Kidney capillary endothelial cell (primary cell): ENCODE measurements at places on chromosomes 7 and 10.

DNA sequence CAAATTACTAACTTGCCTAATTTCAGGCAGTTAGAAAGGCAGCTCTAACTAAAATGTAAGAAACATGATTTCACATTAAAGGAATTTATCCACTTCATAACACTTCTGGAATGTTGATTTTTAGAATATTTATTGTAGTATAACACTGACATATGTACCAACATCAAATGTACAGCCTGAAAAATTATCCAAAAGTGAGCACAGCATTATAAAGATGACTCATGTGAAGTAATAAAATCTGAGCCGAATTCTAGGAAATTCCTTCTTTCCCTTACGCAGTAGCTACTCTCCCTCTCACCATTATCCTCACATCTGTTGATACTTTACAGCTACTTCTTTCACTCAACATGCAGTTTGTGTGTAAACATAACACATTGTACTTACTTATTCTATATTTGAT, 610.6 kb downstream of the ZWINT start:
- DNase-seq, result no peak

DNA sequence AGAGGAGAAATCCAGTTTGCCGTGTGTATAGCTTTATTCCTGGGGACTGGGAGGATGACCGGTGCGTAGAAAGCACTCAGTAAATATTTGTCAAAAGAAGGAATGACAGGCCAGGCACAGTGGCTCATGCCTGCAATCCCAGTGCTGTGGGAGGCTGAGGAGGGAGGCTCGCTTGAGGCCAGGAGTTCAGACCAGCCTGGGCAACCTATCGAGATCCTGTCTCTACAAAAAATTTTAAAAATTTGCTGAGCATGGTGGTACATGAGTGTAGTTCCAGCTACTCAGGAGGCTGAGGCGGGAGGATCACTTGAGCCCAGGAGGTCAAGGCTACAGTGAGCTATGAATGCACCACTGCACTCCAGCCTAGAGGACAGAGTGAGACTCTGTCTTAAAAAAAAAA, 15.8 kb downstream of the EPHB4 start:
- DNase-seq, result no peak

DNA sequence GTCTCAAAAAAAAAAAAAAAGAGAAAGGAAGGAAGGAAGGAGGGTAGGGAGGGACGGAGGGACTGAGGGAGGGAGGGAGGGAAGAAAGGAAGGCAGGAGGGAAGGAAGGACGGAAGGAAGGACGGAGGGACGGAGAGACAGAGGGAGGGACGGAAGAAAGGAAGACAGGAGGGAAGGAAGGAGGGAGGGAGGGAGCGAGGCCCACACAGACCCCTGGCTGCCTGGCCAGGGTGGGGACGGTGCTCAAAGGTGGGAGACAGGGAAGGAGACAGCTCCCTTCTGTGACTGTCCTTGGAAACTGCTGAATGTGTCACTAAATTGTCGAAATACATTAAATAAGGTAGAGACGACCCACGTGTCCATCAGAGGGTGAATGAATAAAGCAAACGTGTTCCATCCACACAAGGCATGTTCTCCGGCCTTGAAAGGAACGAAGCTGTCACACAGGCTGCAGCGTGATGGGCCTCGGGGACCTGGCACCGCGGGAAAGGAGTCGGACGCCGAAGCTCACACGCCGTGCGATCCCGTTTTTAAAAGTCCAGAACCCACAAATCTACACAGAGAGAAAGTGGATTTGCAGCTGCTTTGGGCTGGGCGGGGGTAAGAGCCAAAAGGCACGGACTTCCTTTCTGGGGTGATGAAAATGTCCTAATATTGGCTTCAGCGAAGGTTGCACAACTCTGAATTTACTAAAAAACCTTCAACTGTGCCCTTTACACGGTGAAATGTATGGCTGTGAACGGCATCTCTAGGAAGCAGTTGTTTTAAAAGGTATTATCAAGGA, 23.3 kb downstream of the ADAP1 start:
- DNase-seq, result no peak

DNA sequence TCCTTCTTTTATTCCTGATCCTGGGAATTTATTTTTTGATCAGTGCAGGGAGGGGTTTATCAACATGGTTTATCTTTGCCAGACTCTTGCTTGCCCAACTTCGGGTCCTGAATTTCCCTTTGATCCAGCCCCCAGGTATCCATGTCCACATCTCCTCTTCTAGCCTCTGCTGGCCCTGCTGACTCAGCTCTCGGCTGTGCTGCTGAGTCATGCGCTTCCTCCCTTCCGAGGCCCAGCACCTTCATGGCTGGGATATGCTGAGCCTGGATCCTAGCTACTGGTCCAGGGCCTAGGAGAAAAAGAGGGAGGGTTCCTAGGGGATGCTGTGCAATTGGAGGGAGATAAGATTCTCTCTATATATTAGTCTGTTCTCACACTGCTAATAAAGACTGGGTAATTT, 380.7 kb upstream of the SHH start:
- DNase-seq, result no peak

DNA sequence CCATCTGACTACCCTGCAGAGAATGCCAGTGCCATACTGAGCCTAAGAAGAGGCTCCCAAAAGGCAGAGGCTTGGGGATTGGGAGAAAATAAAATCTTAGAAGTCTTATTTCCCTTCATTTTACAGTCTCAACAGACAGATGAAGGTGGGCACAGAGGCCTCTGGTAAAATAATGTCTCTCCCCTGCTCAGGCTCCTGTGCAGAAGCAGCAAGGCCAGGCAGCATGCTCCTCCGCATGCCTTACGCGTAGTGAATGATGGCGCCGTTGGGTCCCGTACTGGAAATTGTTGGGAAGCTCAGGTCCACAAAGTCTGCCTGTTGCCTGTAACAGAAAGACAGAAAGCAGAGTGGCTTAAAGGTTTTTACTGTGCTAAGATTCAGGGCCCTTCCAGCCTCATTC, 45.8 kb downstream of the XPNPEP1 start:
- DNase-seq, result no peak

GRCh38 chr7:159141167-159141566, 3.5 kb downstream of the VIPR2 start:
- no peak for DNase-seq

GRCh38 chr7:107785926-107786325, 17.1 kb downstream of the SLC26A3 start:
- DNase-seq, result no peak

DNA sequence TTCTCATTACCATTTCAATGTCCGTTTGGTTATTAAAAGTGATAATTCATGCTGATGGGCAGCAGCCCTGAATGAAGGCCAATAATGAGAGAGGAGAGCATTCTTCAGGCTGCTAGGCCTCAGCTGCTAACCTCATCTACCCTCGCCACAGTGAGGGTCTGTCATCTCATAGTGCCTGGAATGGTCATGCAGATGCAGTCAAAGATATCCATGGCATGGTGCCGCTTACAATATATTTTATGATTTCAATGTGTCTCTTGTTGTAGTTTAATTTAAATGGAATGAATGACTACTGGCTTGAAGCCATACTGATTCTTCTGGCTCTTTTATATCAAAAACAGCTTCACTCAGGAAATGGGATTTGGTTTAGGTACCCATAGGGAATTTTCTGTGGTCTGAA, 126.9 kb downstream of the SLC16A9 start:
- no peak for DNase-seq

GRCh38 chr10:26528715-26529393, 90.7 kb downstream of the APBB1IP start:
- DNase-seq, result no peak

DNA sequence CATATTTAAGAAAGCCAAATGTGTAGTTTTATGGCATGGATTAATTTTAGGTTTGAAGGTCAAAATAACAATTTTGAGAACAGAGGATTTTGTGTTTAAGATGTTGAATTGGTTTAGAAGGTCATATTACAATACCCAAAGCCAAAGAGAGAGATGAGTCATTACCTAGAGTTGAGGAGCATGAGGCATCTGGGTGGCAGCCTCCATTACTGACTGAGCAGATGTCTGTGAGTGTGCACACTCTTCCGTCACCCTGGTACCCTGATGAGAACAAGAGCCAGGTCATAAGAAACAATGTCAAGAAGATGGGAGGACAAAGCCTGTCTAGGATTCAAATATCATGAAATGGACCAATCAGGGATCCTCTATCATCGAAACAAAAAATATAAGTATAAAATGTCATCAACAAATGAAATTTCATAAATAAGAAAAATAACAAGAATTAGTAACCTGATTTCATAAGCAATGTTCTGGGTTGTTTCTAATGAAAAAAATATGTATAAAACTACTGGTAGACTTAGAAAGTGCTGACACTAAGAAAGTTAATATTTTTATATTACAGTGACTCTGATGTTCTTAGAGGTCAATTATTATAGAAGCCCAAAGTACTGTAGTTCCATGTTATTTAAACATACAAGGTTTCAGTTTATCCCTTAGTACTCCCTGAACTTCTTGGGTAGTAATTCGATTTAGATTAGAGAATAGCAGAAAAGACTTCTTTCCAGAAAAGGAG, 20.0 kb downstream of the CUBN start:
- DNase-seq, result no peak

DNA sequence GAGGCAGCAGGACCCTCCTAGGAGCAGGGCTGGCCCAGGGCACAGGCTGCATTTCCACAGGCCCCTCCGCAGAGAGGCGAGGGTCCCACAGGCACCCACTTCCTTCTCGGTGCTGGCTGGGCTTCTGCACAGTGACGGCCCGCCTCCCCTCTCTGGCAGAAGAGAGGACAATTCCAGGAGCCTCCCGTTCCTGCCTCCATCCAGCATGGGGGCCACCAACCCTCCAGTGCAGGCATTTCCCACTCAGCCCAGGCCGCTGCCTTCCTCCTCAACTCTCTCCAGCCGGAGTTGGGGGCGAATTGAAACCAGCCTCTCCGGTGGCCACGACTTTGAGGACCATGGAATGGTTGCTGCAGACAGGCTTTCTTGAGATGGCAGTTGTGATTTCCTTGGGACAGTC, 125.0 kb upstream of the PPP2R2D start:
- no peak for DNase-seq

GRCh38 chr10:119449760-119450461, 92.6 kb downstream of the RGS10 start:
- DNase-seq, result no peak

GRCh38 chr7:67045496-67045995, 48.9 kb downstream of the TYW1 start:
- no peak for DNase-seq

DNA sequence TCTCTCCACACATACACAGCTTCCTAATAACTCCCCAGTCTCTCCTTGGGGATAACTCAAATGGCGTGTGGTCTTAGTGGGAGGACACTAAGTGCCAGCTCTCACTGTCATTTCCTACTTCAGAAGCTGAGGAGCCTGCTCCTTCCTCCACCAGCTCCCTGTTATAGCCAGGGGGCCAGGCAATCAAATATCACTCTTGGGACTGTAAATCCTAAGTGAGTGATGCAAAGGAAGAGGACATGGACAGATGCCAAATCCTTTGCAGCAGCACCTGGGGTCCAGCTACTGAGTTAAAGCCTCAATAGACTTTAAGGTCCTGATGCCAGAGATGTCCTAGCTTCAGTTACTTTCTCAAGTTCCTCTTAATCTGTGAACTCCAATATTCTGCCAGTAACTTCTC, 34.1 kb downstream of the SEM1 start:
- DNase-seq, result peak; percentile 11

DNA sequence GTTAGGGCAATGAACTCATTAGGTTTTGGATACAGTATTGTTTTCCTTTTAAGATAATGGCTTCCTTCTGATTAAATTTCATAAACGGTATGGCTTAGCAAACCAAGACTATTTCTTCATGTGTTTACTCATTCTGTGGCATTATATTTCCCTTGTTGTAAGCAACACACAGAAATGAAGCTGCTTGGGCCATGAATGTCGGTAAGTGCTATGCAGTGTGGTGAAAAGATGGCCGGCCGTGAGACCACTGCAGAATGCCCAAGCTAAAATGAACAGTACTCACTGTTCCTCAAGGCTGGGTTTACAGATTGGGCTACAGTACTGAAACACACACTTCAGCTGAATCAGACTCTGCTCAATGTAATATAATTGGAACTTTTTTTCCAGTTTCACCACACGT, 8.1 kb downstream of the APBB1IP start:
- no peak for DNase-seq

GRCh38 chr10:19738440-19738839, 77.8 kb upstream of the PLXDC2 start:
- DNase-seq, result no peak

DNA sequence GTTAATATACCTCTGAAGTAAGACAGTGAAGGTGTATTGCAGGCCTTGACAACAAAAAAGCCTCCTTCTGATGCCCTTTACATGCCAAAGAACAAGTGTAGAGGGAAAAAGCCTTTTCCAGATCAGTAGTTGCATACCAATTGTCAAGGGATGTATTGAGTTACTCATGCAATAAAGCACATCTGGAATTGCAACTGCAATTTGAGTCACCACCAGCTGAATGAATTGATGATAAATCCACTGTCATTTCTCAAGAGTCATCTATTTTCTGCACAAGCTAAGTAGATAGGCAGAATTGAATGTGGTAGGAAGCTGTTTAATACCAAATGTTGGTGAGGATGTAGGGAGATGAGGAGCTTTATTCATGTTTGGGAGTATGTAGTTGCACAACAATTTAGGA, 325.9 kb upstream of the SMIM30 start:
- DNase-seq, result no peak
